T-helper 22 cell (primary cell): ENCODE measurements at places on chromosomes 4 and X.

- DNase-seq: no peak
Observed at GRCh38 chr4:145176641-145177432, 3.6 kb downstream of the OTUD4 start.

- DNase-seq: no peak
Observed at GRCh38 chr4:110663738-110664444, 41.0 kb upstream of the PITX2 start.

GRCh38 chr4:54658252-54659093, 716 bp downstream of the KIT start:
- DNase-seq: no peak

GRCh38 chr4:65033899-65034298, 624.6 kb upstream of the TECRL start:
- DNase-seq: no peak

GRCh38 chr4:3668825-3669552, 97.2 kb upstream of the ADRA2C start:
- DNase-seq: no peak

DNA sequence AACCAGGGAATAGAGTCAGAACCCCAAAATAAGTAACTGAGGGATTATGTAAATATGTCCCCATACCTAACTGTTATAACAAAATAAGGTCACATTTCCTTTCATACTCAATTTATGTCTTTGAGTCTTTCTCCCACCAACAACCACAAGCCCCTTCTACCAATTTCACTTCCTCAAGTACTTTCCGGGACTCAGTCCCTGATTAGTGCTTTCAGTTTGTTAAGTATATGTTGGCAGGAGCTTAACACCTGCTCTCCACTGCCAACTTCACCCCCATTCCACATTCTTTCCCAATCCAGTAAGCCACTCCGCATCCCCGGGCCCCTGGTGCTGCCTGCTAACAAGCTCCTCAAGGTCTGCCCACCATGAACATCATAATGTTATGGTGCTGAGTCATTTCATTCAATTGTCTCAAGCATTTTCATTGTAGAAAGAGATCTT, 71.3 kb upstream of the SPRY1 start:
- DNase-seq: no peak

GRCh38 chr4:188732131-188732530, 592.9 kb downstream of the TRIML1 start:
- no peak for DNase-seq

- no peak for DNase-seq
Observed at GRCh38 chr4:87399148-87399547, 8.2 kb upstream of the HSD17B11 start.

GRCh38 chr4:188707036-188707435, 567.8 kb downstream of the TRIML1 start:
- DNase-seq: no peak

DNA sequence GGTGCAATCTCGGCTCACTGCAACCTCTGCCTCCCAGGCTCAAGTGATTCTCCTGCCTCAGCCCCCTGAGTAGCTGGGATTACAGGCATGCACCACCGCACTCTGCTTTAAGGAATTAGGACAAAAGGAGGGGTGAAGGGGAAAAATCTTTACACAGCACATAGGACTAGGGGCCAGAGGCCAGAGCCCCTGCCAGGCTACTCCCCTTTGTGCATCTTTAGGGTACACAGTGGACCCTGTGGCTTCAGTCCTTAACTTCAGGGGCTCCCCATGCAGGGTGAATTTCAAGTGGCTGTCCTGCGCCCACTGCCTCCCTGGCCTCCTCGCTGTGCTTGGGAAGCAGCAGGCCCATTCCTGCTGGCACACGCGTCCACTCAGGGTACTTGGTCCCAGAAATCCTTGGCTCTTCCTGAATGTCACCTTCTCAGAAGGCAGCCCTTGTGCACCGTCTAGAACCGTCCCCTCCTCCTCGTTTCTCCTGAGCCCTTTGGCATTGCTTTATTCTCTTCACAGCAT, 138.9 kb upstream of the PSAPL1 start:
- no peak for DNase-seq

DNA sequence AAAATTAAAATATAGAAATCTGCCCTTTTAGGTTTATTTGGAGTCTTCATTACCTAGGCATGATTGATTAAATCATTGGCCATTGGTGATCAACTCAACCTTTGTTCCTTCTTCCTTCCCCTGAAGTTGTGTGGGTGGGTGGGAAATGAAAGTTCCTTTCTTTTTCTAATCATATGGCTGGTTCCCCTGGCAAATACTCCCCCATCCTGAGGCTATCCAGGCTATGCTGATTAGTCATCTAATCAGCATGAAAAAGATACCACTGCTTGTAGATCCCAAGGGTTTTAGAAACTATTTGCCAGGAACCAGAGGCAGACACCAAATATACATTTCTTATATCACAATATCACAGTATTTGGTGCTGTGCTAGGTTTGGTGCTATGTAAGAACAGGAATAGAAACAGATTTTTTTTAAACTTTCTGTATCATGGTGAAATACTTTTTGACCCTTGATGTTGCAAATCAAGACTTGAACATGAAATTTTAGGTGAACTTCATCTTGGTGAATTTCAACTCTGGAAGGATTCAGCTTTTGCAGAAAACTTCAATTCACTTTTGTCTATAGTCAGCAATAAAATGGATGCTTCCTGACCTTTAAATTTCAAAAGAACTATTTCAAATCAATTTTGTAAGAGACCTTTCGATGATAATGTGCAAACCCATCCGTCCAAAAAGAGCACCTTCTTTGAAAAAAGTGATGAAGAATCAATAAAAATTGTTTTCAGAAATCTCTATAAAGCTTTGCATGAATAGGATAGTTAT, 71.1 kb downstream of the CCSER1 start:
- no peak for DNase-seq

- no peak for DNase-seq
Observed at GRCh38 chr4:60962286-60962685, 237.8 kb upstream of the ADGRL3 start.

DNA sequence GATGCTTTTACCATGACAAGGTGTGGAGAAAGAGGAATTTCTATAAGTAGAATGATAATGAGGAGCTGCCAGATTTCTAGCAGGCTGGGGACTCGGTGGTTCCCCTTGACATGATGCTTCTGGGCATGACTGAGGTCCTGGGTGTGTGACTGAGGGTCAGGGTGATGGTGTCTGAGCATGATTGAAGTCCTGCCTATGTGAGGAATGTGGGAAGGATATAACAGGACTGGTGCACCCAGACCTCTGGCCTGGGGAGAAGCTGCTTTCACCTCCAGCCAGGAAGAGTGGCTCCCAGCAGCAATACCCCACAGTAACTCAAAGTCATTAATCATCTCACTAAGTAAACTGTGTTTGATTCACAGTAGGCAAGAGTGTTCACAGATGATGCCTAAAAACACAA, 17.4 kb downstream of the SORBS2 start:
- no peak for DNase-seq
